Uterine smooth muscle cell (primary cell): ENCODE measurements at places on chromosomes 2 and 18. TPM values are rescaled to one million over a fixed set of nuclear protein-coding genes. Genes with fewer than 3 reads are reported as not detected.

The CETN1 gene
- not detected in 2 replicates for total RNA-seq

The GALNT5 gene
- total RNA-seq = 1.8 and 7.2 TPM in 2 replicates

The ATP8B1 gene
- 46.1 and 48.7 TPM in 2 replicates for total RNA-seq

The MYO3B gene
- total RNA-seq = under 0.01 TPM in 2 replicates

The NPHP1 gene
- 5.4 and 5.6 TPM in 2 replicates for total RNA-seq

The ELOA2 gene
- total RNA-seq = not detected in 2 replicates

The PTPRM gene
- total RNA-seq = 25.6 and 69.4 TPM in 2 replicates

The NOSTRIN gene
- total RNA-seq = 0.11 and 0.12 TPM in 2 replicates

The SERPINB11 gene
- not detected in 2 replicates for total RNA-seq

The NR4A2 gene
- total RNA-seq = 0.11 and 0.25 TPM in 2 replicates

The MOGAT1 gene
- total RNA-seq = not detected in 2 replicates

The TSPYL6 gene
- not detected in 2 replicates for total RNA-seq

The FAM237A gene
- not detected in 2 replicates for total RNA-seq

The CYS1 gene
- 0.33 and 1.5 TPM in 2 replicates for total RNA-seq

The CFAP65 gene
- not detected in 2 replicates for total RNA-seq

The DSG1 gene
- not detected in 2 replicates for total RNA-seq

The PROKR1 gene
- not detected in 2 replicates for total RNA-seq
